NCI-H146 (cell line): ENCODE measurements at places on chromosomes 7 and 10.

GRCh38 chr7:136133551-136133950 is 156.4 kb upstream of the MTPN start:
- DNase-seq = peak; percentile 72

GRCh38 chr10:54758791-54759190 is 42.2 kb downstream of the PCDH15 start:
- DNase-seq = no peak

DNA sequence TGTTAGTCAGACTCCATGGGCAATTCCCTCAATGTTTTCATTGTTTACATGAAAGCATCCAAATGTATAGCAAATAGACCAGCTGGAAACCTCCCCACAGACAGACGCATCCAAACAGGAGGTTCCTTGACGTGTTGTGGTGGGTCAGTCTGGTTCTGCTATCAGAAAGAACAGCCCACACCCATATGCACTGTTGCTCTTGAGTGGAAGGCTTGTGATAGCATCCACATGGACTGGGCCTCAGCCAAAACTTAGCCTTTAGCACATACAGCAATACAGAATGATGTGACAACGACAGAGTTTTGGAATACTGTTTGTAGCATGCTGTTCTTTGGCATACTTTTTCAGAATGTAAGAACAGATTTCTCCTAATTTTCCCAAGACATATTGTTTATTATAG is 299.2 kb upstream of the ETV1 start:
- no peak for DNase-seq

- no peak for DNase-seq
Observed at GRCh38 chr7:15836041-15836440, 149.6 kb upstream of the MEOX2 start.

GRCh38 chr10:69772933-69773704 is 28.6 kb upstream of the COL13A1 start:
- no peak for DNase-seq

DNA sequence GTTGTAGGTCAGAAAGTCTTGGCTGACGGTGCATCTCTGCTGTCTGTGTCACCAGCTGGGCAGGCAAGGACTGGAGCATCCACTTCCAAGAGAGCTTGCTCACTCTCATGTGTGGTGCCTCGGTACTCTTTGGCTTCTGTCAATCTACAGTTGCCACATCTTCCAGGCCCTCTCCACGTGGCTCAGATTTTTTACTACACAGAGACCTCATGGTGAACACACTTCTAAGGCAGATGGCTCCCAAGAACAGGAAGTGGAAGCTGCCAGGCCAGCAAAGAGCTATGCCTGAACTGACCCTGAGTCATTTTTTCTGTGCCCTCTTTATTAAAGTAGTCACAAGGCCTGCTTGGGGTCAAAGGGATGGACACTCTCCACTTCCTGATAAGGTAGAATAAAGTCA is 351.5 kb upstream of the AUTS2 start:
- no peak for DNase-seq

GRCh38 chr10:106086391-106086790 is 1078.1 kb downstream of the SORCS1 start:
- no peak for DNase-seq

- DNase-seq = peak; percentile 6
Observed at GRCh38 chr7:148394582-148394981, 196.0 kb upstream of the C7orf33 start.

DNA sequence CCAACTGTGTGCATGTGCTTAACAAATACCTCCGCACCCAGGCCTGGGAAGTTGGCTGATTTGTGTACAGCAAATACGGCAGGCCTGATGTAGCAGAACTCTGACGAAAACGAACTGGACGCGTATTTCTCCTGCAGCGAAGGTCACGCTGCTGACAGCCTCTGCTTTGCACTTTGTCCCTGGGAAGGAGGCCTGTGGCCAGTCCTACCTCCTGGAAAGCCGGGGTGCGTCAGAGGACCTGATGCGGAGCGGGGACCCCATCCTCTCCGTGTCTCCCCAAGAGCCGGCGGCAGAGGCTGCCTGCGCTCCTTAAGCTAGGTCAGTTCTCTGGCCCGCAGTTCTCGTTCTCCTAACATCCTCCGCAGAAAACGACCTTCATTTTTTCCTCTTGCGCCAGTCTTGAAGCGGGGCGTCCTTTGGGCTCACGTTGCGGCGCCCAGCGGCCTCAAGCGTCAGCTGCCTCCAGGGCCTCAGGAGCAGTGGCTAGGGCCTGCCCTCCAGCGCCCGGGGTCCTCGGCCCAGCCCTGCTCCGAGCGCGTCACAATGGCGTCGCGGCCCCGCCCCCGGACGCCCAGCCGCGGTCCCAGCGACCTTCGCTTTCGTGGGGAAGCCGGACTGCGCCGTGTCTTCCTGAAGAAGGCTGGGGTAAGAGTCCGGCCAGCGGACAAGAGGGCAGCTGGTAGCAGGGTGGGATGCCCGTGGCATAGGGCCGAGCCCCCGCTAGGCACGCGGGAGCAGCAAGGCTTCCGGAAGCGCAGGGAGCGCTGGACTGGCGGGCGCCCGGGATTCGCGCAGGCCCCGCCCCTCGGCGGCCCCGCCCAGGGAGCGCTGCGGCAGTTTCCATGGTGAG is at the start of gene ZNF487:
ZNF487 (plus strand) TSS at position 821 of the 850 bp plus-strand sequence. CDS start 38,703 bp downstream, outside the sequence.
- peak; percentile 89 for DNase-seq

DNA sequence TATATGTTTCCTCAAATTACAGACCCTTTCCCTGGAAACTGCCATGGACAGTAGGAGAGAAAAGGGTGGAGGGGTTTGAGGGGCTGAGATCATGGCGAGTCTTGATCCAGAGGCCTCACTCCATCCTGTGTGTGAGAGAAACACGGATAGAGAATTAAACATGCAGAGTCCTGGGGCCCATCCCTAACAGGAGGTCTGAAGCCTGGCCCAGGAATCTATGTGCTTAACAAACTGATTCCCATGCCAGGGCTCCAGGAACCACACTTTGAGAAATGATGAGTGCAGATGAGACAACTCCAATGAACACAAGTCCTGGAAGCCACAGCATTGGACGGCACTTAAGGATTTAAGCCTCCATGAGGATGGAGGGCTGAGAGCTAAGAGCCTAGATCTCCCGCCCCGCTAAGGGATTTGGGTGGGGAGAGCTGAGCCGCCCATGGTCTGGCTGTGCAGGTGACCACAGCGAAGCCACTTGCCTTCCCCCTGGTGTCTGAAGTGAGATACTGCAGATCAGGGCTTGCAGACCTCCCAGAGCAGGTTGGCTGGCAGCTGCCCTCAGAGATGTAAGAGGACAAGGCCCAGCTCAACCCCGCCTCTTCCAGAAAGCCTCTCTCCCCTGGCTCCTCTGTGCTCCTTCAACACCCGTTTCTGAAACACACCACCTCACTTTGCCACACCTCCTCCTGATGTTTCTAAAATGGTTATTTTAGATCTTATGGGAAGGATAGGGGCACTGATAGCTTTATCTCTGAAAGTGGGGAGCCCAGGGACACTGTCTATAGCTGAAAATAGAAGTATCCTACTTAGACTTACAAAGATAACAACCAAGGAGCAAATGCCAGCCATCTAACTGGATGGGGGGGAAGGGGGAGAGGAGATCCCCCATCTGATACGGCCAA is 24.8 kb upstream of the EIF5AL1 start:
- peak; percentile 79 for DNase-seq

DNA sequence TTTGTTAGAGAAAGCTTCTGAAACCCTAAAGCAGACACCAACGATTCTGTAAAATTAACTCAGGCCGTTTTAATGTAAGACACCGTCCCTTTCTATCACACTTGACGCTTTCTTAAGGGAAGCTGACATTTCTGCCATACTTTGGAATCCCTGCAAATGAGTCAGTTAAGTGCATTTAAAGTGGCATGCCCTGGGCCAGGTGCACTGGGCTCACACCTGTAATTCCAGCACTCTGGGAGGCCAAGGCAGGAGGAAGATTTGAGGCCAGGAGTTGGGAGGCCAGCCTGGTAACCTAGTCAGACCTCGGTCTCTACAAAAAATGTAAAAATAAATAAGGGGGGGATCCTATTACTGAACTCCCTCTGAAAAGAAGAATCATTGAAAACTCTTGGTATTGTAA is 4.4 kb downstream of the UBE2H start:
- no peak for DNase-seq

DNA sequence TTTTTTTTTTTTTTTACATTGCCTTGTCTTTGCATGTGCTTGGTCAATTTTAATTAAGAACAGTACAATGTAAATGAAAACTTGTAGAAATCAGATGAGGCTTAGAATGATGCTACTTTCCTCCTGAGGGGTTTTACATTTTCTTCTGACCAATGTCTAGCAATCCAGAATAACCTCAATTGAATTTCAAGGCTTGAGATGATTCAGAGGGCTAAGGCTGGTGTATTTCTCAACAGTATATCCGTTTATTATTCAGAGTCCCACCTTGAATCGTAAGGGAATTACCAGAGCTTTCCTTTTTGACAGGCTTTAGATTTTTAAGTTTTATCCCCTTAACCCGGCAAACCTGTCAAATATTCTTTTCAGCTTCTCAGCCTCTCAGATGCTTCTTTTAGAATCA is 231.2 kb upstream of the STK17A start:
- no peak for DNase-seq

DNA sequence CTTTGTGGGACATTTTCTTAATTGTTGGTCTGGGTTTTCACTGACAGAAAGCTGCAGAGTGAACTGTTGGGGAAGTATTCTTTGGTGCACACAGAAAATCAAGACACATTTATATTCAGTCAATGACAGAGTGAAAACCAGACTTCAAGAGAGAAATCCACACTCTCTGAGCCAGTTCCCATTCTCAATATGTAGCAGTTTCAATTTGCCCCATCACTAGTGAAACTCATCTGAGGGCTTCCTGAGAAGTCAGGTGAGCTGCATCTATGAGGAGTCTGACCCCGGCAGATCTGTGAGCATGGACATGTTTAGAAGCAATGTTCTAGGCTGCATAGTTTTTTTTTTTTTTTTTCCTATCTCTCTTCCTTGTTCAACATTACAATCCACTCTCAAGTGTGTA is 163.7 kb upstream of the AHR start:
- DNase-seq = no peak

DNA sequence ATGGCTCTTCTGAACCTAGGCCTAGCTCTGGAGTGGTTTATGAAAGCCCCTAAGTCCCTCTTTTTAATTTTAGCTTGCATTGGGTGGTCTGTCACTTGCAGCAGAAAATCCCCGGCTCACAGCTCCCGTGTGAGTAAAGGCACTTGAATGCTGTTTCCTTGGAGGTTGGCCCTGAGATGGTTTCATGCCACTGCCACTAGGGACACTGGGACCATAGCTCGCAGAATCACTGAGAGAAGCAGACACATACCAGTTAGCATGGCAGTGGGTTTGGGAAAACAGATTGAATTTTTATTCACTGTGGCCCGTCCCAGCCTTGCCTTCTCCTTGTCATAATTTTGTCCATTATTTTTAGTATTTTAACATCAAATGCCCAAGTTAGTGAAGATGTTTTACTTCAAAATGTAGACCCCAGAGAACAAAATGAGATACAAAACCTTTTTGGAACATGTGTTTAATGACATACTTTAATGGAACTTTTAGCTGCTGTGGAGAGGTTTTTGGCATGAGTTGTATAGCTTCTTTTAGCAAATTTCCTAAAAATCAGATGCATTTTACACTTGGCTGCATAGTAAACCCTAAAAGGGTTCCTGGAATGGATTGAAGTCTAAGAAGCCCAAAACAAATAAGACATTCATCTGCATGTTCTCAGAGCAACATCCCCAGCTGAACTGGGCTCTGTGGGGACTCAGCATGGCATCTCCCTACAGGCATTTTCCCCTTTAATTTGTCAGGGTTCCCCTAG is 259.7 kb upstream of the PITRM1 start:
- no peak for DNase-seq

GRCh38 chr7:75658369-75658768 is 80.4 kb downstream of the HIP1 start:
- DNase-seq = no peak

DNA sequence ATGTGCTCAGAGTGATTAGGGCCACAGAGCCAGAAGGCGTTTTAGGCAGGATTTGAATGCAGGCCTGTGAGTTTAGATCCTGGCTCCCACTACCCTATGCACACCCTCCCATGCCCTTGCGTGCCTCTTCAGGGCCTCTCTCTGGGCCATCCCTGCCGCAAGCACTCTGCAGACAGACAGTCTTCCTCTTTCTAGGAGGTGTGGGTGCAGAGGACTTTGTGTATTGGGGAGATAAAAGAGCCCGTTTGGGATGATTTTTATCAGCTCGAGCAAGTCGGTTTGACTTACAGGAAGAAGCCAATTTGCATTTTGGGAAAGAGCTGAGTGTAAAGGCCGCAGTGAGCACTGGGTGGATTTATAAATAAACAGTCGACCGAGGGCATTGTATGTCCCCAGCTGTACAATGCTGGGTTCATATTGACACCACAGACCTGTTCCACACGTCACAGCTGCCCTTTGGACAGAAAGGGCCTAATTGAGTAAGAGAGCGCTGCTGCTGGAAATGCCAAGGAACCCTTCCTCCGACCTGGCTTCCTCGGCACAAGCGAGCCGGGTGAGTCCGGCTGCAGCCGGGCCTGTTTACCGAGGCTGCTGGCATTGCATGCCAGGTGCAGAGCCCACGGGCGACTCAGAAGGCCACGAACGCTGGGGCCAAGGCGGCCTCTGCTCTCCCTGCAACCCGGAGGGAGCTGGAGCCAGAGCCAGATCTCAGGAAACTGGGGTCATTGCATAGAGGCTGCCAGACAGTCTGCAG is 25.1 kb downstream of the ZMIZ1 start:
- peak; percentile 57 for DNase-seq

GRCh38 chr10:26737730-26738129 is 40.2 kb downstream of the PDSS1 start:
- DNase-seq = peak; percentile 4

DNA sequence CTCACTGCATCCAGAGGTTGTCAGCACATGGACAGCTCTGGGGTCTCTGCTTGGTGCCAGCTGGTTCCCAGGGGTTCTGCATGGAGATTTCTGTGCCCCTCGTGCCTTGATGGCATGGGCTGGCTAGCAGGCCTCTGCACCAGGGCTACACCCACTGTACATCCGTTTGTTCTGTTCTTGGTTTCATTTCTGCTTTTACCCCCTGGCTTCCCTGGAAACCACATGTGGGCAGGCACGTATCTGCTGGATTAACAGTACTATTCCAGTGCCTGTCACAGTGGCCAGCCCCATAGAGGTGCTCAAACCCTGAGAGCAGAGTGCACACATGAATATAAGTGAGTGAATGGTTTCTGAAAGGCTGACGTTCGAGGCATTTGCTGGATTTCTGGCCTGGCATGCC is 207.2 kb upstream of the GPR26 start:
- no peak for DNase-seq

DNA sequence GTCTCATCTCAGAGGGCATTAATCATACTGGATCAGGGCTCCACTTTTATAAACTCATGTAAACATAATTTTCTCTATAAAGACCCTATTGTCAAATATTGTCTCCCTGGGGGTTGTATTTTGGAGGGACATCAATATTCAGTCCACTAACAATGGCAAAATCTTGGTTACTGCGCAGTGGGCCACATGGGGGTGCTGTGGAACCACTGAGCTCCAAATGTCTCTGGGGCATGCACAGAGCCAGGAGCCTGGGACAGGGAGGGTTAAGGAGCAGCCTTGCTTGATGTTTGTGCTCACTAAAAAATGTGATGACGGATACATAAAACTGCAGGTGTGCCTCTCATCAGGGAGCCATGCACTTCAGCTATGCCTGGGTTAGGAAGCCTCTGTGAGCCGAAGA is 62.1 kb upstream of the PRSS58 start:
- no peak for DNase-seq

- no peak for DNase-seq
Observed at GRCh38 chr10:22229802-22230157, 12.0 kb upstream of the EBLN1 start.
